ENCODE measurements at places on chromosomes 5 and 9.

DNA sequence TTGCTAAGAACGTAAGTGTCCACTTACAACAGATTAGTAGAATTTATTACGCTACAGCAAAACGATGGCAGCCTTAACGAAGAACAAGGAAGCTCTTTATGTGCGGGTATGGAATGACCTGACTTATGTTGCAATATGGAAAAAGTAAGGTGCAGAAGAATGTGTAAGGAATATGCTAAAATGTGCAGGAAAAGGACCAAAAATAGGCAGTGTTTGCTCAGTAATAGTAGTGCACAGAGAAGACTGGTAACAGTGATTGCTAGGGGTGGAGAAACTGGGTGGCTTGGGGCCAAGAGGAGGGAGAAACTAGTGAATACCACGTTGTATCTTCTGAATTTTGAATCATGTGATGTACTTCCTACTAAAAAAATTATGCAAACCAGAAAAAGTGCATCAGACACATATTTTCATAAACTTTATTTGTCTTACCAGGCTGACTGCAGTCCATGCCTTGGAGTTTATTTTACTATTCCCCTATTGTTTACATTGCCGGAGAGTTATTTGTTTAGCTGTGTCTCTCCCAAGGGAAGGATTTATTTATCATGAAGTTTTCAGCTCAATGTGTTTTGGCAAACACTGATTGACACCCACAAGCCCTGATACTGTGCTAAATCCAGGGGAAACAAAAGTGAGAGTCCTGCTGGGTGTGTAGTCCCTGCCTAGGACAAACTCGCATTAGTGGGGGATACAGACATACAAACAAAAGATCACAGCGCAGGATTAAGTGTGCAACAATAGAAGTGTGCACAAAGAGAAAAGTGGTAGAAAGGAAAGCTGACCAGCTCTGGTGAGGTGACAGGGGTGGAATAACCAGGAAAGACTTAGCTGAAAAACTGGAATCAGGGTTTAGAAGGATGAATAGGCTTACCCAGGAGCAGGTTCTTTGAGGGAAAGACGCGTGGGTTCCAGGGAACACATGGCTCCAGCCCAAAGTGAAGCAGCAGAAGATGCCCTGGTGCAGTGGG is 34.0 kb upstream of the ZNF484 start:
- DNase-seq: no peak

DNA sequence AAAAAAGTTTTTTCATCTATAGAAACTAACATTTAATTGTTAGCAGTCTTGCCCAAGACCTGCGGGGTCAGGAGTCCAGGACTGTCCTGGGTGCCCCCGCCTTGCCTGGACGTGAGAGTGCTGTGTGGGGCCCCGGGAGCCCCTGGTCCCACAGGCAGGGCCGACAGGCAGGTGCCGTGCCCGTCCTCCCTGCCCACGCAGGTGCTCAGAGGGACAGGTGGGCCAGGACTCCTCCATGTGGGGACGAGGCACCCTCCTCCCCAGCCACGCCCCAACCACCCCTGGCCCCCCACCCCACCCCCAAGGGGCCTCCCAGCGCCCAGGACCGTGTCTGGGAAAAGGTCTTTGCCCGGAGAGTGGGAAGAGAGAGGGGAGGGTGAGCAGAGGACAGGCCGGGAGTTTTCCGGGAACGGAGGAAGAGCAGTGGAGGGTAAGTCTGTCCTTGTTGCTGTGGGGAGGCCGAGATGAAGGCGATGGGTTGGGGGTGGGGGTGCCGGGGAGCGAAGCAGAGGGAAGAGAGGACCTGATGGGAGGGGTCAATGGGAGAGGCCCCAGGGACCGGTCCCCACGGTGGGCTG is 2.7 kb upstream of the LCN12 start:
- no peak for DNase-seq

GRCh38 chr5:156473269-156473908 is 146.4 kb downstream of the SGCD start:
- DNase-seq: no peak

DNA sequence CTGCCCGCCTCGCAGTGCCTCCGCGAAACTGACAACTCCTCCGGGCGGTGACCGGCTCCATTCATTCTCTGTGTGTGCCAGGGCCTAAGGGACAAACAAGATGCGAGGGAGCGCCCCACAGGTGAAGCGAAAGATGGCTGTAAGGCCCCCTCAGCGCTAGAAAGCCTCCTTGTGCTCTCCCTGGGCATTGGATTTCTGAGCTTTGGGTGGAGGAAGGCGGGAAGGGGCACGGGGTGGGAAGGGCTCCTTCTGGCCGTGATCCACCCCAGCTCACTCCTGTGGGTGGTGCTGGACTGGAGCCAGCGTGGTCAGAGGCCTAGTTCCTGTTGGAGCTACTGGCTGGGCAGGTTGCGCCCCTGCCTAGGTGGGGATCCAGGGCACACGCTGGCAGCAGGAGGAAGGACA is 943 bp downstream of the GALNT12 start:
- no peak for DNase-seq

- no peak for DNase-seq
Observed at GRCh38 chr5:152380415-152381123, 24.5 kb downstream of the NMUR2 start.

DNA sequence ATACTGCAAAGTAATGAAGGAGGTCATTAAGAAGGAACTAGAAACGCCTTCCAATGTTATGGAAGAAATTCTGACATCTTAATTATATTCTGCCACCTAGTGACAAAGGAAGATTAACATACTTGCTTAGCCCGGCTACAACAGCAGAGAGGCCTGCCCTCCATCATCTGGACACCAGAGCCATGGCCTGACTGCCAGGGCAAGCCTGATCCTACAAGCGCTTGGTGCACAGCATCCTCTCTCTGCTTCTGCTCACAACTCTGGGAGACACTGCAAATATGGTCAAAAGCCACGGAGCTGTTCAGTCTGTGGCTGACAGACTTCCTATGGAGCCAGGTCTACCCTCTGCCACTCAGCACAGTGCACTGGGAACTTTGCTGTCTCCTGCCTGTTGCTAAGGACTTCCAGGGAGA is 87.3 kb upstream of the SLC44A1 start:
- peak; percentile 52 for DNase-seq

DNA sequence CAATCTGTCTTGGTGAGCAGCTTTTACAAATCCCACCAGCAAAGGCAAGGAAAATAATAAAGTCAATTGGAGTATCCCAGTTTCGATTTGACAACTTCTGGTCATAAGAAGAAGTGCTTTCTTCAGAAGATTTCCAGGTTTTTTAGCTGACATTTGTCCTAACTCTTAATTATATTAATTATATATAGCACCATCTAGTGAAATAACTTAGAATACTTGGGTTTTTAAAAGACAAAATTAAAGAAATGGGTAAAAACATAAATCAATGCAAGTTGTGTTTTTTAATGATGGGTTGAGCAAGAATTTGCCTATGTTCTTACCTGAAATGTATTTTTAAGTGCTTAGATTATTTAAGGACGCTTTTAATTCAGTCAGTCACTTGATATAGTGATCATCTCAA is 421.8 kb downstream of the ACTL7B start:
- DNase-seq: no peak

GRCh38 chr5:73694089-73694488 is 68.1 kb downstream of the ARHGEF28 start:
- peak; percentile 39 for DNase-seq

- no peak for DNase-seq
Observed at GRCh38 chr9:83707518-83707767, 315 bp downstream of the UBQLN1 start.

DNA sequence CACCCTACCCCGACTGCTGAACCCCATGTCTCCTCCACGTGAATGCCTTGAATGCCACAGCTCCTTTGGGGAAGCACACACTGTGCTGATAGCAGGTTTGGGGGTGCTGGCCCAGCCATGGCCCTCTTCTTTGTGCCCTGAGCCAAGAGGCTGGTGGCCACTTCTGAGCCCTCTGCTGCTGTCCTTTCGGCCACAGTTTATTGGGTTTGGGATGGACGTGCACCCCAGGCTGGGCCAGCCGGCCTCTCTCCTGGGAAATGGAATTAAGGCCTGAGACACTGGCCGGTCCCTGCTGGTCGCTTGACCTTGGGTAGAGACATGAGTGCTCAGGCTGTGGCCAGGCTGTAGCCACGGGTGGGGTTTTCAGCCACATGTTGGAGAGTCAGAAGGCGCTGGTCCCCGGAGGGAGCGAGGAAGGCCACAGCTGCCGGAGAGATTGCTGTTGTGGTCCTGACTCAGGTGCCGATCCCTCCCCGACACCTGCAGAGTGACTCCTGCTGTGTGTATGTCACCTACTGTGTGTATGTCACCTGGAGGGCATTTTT is 26.6 kb downstream of the FAM163B start:
- no peak for DNase-seq

- DNase-seq: no peak
Observed at GRCh38 chr5:7541898-7542297, 146.0 kb downstream of the ADCY2 start.

GRCh38 chr9:91586282-91586681 is 162.7 kb upstream of the NFIL3 start:
- DNase-seq: no peak

DNA sequence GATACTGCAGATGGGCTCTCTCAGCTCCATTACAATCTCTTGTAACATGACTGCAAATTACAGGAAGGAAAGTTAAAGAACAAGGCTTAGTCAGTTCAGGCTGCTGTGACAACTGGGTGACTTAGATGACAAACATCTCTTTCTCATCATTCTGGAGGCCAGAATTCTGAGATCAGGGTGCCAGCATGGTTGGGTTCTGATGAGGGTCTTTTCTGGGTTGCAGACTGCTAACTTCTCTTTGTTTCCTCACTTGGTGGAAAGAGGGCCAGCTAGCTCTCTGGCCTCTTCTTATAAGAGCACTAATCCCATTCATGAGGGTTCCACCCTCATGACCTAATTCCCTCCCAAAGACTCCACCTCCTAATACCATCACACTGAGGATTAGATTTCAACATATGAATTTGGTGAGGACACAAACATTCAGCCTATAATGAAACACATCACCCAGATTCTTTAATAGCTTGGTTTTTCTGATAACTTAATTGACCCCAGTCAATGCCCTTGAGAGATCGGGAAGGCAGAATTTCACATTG is 73.6 kb upstream of the MAMDC2 start:
- no peak for DNase-seq

- DNase-seq: no peak
Observed at GRCh38 chr9:36748322-36748899, 175.7 kb downstream of the MELK start.

GRCh38 chr5:160324886-160325285 is 12.5 kb upstream of the CCNJL start:
- no peak for DNase-seq

DNA sequence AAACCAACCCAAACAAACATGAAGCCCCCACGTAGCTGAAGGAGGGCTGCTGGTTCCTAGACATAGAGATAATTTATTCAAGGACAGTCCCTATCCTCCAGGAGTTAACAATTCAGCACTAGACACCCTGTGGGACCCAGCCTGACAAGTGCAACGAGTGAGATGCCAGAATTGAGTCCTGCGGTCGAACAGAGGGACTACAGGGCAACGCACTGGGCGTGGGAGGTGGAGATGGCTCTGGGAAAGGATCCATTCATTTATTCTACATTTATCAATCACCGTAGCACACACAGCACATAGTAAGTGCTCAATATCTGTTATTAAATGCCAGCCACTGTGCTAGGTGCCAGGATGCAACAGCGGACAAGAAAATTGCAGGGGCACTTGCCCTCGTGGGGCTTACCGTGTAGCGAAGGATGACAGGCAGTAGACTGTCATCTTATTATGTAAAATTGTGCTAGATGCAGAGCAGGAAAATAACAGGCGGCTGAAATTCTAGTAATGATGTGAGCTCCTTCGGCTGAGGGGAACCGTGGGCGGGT is 855 bp upstream of the ARHGAP26 start:
- no peak for DNase-seq
